Stimulated activated CD4-positive, alpha-beta T cell treated with anti-CD3 and anti-CD28 coated beads, Interleukin-15, amount 100 ng/mL, for 24 hours (primary cell): ENCODE measurements at places on chromosomes 4 and X.
A peak's percentile ranks its signal among the peaks of the same experiment; 100 is the strongest.

DNA sequence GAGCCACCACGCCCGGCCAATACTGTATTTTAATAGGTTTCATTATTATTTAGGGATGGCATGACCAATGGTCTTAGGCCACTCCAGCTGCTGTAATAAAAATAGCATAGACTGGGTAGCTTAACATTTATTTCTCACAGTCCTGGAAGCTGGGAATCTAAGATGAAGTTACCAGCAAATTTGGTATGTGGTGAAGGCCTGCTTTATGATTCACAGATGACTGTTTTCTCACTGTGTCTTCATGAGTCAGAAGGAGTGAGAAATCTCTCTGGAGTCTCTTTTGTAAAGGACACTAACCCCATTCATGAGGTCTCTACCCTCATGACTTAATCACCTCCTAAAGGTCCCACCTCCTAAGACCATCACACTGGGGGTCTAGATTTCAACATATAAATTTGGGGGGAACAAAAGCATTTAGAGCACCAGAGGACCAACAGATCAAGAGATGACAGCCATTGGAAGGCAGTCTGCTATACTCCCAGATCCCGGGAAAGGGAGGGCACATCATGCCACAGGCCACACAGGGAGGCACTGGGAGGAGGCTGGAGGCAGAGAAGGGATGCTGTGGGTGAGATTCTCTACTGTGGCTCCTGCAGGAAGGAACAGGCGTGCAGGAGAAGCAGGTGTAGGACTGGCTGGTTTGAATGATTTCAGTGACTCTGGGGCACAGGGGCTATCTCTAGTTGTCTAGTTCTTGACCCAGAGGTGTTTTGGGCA, 335.8 kb upstream of the SFRP2 start:
- no peak for DNase-seq

GRCh38 chr4:110480746-110481271, 4.9 kb downstream of the ENPEP start:
- no peak for DNase-seq

DNA sequence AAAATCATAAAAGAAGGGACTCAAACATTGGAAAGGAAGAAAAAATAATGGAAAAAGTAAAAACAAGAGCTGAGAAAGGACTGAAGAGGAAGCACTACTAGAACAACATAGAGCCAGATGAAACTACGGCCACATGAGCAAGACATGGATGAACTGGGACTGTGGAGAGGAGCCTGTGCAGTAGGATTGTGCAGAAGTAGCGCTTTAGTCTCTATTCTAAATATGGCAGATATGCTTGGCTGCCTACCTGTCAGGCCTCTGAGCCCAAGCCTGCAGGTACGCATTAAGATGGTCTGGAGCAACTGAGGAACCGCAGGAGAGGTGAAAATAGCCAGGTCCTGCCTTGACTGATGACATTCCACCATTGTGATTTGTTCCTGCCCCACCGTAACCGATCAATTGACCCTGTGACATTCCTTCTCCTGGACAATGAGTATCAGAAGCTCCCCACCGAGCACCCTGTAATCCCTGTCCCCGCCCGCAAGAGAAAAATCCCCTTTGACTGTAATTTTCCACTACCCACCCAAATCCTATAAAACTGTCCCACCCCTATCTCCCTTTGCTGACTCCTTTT, 154.3 kb downstream of the CAMK2D start:
- no peak for DNase-seq

DNA sequence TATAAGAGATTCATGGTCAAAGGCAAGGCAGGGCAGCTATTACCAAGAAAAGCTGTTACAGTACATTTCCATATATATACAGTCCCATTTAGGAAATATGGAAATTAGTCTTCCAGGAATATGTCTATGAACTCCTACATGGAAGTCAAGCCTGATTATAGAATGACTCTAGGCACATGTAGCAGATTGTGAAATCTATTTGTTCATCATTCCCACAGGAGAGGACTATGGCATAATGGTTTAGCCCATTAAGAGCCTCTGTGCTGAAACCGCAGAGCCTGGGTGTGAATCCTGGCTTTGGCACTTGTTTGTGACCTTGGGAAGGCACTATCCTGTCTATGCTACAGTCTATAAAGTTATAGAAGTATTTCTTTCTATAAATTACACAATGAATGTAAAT, 764.8 kb downstream of the RAPGEF2 start:
- no peak for DNase-seq

DNA sequence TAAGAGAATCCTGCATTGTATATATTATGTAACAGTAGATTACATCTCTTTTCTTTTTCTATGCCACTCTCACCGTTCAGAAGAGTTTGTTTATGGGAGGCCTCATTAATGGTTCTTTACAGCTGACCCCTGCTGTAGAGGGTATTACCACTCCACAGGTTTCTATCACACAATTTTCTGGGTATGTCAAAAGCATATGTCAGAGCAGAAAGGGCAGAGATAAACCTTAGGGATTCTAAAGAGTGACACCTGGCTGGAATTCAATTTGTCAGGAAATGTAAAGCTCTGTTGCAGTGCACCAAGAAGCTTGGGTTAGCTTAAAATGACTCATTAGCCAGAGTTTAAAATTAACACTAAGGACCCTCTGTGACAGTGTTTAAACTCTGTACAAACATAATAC, 658.7 kb downstream of the PCDH18 start:
- no peak for DNase-seq

DNA sequence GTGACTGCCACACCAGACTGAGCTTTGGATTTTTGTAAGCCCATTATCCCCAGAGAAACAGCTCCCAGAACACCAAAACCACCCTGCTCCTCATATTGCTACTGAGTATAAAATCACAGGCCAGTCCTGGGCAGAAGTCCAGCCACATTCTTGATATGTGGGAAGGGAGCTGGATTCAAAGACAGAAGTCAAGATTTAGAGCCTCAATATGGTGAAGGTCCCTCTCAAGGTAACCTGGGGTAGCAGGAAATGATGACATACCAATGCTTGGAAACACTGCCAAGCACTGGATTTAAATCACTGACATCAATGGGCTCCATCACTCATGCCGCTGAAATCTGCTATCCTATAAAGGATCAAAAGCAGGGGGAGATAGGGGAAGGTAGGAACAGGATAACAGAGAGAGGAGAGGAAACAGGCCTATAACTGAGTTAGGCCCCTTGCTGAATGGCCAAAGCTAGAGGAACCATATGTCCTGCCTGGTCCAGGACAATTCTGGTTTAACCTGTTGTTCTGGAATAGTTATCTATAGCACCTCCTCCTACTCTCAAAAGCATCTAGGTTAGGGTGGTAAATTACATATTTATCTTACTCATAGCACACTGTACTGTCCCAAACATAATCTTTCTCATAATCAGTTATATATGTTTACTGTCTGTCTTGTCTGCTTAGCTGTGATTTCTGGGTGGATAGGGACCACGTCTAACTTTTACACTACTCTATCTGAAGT, 83.7 kb upstream of the NHS start:
- DNase-seq: no peak

- no peak for DNase-seq
Observed at GRCh38 chrX:10989386-10989785, 121.7 kb upstream of the HCCS start.

- no peak for DNase-seq
Observed at GRCh38 chr4:27214010-27214409, 353.4 kb downstream of the STIM2 start.

- DNase-seq: no peak
Observed at GRCh38 chr4:119683518-119683917, 54.9 kb upstream of the PDE5A start.

- no peak for DNase-seq
Observed at GRCh38 chr4:185035284-185035683, 17.0 kb downstream of the HELT start.

DNA sequence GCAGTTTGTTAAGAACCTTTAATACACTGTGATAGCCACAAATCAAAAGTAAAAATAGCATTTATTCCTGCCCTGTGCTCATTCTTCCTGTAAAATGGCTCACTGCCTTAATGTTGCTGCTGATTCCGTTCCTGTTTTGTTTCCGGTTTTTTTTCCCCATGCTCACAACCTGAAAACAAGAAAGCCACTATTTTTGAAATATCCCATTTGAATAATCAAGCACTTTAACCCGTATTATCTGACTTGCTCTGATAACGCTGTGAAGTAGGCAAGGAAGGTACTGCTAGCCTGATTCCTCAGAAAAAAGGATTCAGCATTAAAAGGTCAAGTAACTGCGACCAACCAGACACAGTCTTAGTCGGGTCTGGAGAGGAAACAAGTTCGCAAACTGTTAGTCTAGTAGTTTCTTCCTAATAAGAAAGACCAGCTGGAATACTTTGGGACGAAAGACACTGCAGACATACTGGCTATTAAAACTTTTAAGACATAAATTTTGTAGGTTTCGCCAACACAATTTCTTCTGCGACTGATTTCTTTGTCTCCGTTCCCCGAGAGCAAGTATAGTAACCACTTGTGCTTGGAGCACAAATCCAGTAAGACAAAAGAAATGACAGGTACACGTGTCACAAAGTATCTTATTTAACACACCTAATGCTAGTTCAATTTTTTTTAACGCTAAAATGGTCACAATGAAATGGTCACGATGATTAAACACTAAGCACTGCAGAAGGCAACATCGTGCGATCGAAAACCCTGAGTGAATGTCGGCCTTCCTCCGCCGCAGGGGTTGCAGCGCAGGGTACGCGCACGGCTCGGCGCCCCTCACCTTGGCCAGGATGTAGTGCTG, 802 bp downstream of the COX18 start:
- no peak for DNase-seq

GRCh38 chr4:183609151-183609550, 49.8 kb downstream of the RWDD4 start:
- DNase-seq: no peak

DNA sequence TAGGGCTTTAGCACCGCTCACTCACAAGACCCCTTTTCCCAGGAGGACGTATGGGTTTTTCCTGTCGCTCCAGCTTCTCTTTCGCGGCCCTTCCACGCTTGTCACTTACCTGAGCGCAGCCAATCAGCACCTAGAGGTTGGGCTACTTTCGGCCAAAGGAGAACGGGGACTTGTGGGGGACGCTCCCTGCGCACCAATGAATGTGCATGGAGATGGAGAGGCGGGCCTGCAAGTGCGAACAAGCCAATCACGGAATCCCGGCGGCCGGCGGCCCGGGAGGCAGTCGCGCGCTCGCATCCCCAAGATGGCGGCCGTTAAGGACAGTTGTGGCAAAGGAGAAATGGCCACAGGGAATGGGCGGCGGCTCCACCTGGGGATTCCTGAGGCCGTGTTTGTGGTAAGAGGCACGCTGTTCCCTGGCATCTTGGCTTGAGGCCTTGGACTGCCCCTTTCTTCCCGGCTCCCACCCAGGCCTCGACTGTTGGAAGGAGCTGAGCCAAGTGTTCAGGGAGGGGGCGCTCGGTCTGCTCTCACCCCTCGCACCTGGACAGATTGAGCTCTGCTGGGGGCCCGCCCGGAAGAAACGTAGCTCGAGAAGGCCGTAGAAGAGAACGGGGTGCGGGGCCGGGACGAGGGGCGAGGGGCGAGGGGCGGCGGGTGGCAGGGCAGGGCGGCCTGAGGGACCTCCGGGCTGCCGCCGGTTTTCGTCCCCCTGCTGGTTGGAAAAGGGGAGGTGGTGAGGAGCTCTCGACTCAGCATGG, at the start of gene VBP1:
TSS of gene VBP1 (plus strand) at position 282 of the 761 bp plus-strand sequence. CDS start at position 305, 23 bp downstream.
- peak; percentile 90 for DNase-seq

DNA sequence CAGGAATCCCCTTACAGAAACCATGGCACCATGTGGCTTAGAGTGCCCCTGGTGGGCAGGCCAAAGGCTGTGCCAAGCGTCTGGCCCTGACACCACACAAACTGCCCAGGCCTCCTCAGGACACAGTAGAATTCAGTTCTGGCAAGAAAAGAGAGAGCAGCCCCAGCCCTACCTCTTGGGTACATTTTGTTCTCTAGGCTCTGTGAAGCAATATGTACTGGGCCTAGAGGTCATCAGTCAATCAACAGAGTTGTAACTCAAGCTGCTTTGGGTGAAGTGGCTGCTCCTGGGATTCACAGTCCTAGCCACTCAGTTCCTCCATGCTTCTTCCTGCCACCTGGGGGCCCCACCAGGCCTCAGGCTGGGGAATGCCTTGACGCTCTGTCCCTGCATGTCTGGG, 158.1 kb upstream of the MAMLD1 start:
- no peak for DNase-seq

GRCh38 chrX:46179748-46180147, 365.5 kb downstream of the ZNF674 start:
- no peak for DNase-seq

- DNase-seq: no peak
Observed at GRCh38 chrX:130566028-130566683, 164.4 kb downstream of the RBMX2 start.

- no peak for DNase-seq
Observed at GRCh38 chrX:9997041-9997440, 29.9 kb downstream of the CLDN34 start.

DNA sequence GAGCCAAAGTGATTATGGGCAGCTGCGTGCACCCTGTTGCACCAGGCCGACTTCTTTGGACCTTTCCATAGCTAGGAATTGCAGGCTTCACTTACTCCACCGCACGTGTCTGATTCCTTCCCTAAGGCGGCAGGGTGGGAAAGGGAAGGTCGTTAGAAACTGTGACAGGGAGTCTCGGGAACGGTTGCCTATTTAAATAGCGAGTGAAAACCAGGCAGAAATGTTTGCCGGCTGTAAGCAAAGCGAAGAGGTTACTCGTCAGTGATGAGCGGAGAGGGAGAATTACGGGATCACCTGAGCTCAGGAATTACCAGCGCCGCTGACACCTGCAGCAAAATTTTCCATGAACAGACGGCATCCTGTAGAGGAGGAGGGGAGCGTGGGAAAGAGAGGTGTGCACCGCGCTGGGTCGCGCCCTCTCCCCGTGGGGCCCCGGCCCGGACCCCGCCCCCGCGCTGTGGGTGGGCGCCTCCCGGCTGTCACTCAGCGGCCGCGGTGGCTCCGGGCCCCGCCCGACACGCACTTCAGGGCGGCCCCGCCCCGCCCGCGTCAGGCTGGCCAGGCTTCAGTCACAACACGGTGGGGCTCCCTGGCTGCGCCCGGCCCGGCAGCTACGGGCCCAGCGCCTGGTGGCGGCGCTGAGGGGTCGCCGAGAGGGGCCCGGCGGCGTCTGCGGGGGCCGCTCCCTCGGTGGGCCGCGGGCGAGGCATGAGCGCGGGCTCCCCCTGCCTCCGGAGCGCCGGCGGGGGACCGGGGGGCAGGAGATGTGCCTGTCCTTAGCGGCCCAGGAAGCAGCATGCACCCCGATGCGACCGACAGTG, at the start of gene SNX25:
TSS of gene SNX25 (plus strand) at position 568 of the 821 bp plus-strand sequence. CDS start at position 797, 229 bp downstream.
- DNase-seq: peak; percentile 93

GRCh38 chr4:72031868-72032608, at the start of gene NPFFR2:
TSS of gene NPFFR2 (plus strand) at chr4:72032000. CDS start at chr4:72128592, 96,592 bp downstream.
- no peak for DNase-seq

GRCh38 chr4:39756159-39756558, 58.2 kb downstream of the UBE2K start:
- DNase-seq: no peak

DNA sequence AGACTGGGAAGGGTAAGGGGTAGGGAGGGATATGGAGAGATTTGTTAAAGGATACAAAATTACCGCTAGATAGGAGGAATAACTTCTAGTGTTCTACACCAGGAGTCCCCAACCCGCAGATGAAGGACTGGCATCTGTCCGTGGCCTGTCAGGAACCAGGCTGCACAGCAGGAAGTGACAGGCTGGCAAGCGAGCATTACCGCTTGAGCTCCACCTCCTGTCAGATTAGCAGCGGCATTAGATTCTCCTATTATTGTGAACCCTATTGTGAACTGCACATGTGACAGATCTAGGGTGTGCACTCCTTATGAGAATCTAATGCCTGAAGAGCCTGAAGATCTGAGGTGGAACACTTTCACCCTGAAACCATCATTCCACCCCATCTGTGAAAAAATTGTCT, 27.9 kb upstream of the BBS7 start:
- peak; percentile 24 for DNase-seq
